ENCODE measurements at places on chromosomes 2 and 18.
A peak's percentile ranks its signal among the peaks of the same experiment; 100 is the strongest.

GRCh38 chr2:26970928-26971627, 641 bp downstream of the MAPRE3 start:
- no peak for DNase-seq

- no peak for DNase-seq
Measured at GRCh38 chr2:42135381-42136312, 33.5 kb upstream of the EML4 start.

- no peak for DNase-seq
Measured at GRCh38 chr2:30871980-30872789, 64.9 kb upstream of the CAPN13 start.

GRCh38 chr18:76396792-76397191, 98.2 kb downstream of the ZNF516 start:
- no peak for DNase-seq

- no peak for DNase-seq
Measured at GRCh38 chr2:1742681-1743395, 1.5 kb downstream of the PXDN start.

DNA sequence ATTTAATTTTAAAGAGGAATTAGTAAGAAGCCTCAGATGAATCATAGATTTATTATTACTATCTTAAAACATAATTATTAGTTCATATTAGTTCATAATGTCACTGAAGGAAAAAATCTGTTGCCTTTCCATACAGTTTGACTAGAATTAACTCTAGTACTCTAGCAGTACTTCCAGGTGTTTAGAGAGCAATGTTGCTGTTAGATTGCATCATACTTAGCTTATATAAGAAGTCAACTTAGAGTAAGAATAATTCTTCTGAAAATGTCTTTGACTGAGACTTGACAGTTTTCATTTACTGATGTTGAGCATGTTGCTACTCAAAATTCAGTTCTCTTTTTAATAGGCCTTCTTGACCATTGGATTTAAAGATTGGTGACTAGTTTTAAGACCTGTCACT, 4.7 kb downstream of the RAB3GAP1 start:
- DNase-seq, result peak; percentile 12

DNA sequence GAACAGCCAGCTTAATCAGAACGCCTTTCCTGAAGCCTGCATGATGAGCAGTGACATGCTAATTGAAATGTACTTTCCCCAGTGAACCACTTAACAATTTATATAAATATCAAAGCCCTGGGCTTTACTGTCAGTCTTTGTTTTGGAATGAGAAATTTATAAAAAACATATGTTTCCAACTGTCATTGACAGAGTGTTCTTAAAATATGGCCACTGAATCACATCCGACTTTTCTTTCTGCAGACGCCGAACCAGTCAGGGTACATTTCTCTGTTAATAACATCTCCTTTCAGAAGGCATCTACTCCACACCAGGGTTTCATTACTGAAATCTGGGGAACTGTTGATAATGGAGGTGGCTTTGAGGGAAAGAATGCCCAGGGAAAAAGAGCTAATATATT, 343.7 kb downstream of the INSIG2 start:
- no peak for DNase-seq

DNA sequence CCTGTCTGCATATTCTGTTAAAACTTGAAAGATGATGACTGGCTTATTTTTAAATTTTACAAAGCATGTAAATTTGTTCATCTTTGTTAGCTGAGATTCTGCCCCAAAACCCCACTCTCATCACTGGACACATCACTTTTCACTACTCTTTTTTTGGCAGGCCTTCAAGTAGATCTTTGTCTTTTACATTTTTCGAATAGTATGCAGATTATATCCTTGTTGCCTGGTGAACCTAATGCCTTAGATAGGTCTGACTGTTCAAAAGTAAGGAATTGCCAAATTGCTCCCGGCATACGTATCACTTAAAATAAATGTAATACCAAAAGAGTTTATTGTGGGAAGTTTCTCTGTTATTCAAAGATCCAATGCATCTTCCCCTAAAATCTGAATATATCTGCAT, 303.3 kb downstream of the XIRP2 start:
- no peak for DNase-seq

GRCh38 chr2:96591494-96591893, 46.6 kb downstream of the KANSL3 start:
- DNase-seq, result no peak

DNA sequence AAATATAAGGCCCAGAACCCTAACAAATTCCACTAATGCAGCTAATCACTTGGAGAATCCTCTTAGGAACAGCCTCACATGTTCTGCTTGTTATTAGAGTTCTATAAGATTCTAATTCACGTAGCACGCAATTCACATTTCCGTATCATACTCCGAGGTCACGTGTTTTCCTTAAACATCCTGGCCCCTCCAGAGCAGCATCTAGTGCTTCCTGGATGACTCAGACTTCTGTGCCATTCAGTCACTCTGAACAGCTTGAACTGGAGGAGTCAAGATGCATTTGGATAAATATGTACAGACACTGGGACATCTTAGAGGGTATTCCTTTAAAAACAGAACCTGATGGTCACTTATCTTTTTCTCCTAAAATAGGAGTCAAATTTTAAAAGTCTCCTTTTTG, 156.5 kb downstream of the MYO5B start:
- DNase-seq, result no peak

DNA sequence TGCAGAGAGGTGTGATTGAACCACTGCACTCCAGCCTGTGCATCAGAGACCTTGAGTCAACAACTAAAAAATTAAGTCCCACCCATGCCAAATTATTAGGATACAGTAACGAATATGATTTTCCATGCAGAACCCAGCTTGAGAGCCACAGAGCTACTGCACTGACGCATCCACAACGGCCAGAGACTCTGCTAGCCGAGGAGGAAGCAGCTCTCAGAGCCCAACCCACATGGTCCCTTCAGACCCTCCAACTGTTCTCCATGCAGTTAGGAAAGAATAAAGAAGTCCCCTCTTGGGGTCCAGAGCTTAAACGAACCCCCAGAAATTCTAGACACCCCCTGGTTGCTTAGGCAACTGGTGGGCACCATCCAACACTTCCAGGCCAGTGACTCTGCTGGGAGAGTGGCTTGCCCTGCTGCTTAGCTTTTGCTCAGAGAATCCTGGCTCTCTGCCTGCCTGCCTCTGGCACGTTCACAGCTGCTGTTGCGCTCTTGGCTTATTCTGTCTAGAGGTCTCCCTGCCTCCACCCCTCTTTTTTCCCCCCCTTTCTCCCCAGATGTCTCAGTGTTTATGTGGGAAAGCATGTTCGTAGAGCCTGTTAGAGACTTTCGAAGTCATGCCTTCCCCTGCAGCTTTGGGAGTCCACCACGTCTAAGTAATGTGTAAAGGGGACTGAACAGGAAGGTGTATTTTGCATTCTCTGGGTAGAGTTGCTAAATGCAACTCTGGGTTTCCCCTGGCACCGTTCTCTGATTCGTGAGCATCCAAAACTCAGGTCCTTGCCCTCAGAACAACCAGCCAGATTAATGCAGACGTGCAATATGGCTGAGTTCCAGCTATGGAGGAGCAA, 26.0 kb upstream of the SP3 start:
- DNase-seq, result no peak

GRCh38 chr2:27049422-27050280, 1.8 kb upstream of the AGBL5 start:
- DNase-seq, result no peak

- no peak for DNase-seq
Measured at GRCh38 chr18:59674903-59675270, 22.3 kb downstream of the CCBE1 start.

DNA sequence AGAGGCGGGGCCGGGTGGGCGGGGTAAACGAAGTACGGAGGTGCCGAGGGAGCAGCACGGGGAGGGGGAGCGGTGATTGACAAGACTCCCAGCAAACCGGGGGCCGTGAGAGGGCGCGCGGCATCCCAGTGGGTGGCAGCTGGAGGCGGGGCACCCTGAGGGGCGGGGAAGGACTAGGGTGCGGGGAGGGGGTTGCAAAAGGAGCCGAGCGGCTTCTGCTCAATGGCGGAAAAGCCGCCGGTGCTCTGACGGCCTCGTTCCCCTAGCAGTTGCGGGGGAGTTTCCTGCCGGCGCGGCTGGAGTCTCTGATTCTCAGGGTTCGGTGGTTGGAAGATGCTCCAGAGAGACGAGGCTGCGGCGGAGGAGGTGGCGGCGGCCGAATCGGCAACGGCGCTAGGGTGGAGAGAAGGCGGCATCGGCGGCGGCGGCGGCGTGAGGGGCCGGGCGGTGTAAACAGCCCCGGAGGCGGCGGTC, at the start of gene PPM1B:
Gene PPM1B, plus strand, starts transcription at position 195 of the 474 bp plus-strand sequence. CDS start 32,325 bp downstream, outside the sequence.
- DNase-seq, result no peak

- no peak for DNase-seq
Measured at GRCh38 chr2:64354857-64355680, 98.9 kb upstream of the LGALSL start.

DNA sequence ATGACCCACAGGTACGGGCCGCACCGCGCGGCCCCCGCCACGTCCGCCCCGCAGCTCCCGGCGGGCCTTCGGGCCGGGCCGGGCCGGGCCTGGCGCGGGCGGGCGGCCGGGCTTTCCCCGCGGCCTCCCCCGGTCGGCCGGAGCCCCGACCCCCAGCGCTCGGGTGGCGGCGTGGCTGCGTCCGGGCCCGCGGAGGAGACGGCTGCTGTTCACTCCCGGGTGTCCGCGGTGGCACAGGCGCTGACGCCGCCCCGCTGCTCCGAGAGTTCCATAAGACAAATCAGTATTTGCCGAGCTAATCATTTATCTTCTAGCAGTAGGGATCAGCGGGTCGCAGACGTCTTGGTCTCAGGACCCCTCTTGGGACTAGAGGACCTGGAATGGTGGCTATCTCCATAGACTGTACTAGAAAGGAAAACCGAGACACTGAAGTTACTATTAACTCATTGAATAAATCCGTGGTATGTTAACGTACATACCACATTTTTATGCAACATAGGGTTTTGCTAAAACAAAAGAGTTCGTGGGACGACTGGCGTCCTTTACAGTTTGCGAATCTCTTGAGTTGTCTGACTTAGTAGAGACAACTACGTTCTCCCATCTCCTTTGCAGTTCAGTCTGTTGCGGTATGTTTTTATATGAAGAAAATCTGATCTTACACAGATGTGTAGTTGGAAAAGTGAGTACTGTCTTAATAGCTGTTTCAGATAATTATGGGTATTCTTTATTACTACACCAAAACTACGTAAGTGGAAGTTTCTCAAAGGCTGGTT, 500 bp downstream of the LIMS1 start:
- no peak for DNase-seq

DNA sequence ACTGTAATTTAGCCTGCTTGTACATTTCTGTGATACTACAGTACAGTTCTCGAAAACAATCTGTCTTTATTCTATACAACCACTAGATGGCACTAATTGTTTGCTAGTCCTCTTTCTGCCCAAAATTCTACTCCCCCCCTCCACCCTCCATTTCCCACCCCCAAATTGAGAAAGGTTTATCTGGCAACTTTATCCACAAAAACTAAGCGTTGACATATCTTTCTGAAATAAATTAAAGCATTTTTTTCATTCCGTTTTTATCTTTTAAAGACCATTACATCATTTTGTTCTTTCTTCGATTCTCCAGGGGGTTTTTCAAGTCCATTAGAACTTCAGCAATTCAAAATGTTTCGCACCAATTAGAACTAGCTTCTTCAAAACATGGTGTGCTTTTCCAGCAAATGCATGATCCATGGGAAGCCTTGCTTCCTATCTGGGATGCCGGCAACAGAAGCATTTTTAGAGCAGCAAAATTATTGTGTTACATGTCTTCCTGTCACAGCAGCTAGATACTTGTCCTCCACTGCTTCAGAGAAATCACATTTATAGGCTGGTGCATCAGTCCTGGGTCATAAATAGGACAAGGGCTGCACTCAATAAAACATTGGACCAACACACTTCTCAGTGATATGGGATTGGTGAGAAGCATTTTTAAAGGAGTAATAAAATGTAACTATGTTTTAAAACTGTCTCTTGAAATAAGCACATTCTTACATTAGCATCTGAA, 241.3 kb downstream of the PAX3 start:
- DNase-seq, result no peak

GRCh38 chr2:72926368-72926767, 9.0 kb downstream of the EMX1 start:
- DNase-seq, result no peak

GRCh38 chr18:54130177-54130576, 94.3 kb downstream of the MBD2 start:
- no peak for DNase-seq

GRCh38 chr18:12768625-12769024, 65.8 kb downstream of the PSMG2 start:
- no peak for DNase-seq

DNA sequence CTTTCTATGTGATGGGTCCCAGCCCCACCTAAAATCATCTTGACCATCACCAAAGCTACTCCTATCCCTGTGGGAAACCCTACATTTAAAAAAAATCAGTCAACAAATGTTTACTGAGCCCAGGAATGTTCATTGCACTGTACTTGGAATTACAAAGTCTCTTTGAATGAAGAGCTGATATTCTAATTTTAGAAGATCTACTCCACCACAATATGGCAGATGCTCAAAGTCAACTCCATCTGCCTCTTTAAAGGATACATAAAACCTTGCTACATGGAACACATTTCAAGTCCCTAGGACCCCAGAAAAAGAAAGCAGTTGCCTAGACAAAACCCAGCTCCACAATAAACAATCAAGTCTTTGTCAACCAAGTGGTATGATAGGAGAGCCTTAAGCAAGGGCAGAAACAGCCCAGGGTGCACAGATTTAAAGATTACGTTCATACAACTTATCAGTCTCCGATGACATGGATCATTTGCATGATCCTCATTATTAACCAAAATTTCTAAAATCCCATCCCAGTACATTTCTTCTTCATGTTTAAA, 234.3 kb upstream of the ACVR2A start:
- no peak for DNase-seq

DNA sequence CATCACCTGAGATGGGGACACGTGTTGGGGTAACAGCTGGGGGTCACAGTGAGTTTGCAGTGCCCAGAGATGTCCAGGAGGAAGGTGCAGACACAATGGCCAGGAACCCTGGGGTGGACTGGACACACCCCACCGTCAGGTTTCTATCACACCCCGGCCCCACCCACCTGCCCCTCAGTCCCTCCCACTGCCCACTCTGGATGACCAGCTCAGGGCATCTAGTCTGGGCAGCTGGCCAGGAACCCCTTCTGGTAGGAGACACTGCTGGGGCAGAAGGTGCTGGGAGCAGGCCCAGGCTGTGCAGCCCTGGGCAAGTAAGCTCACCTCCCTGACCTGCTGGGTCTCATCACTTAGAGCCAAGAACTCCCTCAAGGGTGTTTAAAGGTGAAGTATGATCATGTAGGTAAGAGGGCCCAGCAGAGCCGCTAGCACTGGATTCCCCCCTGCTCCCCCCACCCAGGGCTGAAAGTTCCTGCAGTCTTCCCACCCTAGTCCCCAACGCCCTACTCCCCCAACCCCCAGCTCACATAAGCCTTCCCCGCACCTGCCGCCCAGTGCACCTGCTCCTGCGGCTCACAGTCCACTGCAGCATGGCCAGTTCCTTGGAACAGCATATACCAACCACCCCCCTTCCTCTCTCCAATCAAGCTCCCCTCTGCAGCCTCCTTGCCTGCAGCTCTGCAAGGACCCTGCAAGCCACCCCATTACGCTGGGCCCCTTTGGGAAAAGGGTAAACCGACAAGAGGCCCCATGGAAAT, 17.3 kb downstream of the BIN1 start:
- DNase-seq, result no peak

GRCh38 chr2:177296040-177296439, 31.5 kb upstream of the NFE2L2 start:
- DNase-seq, result peak; percentile 13
